Subcutaneous preadipocyte (primary cell): ENCODE measurements at places on chromosomes 13 and 19. TPM values are rescaled to one million over a fixed set of nuclear protein-coding genes. Genes with fewer than 3 reads are reported as not detected.

The MCEMP1 gene
- not detected in 2 replicates for total RNA-seq

The SIGLECL1 gene
- not detected in 2 replicates for total RNA-seq

The ZNF560 gene
- total RNA-seq: 0.20 TPM in 1 of 2 replicates, not detected in the other

The HIPK4 gene
- under 0.01 and 0.20 TPM in 2 replicates for total RNA-seq

The KDM4B gene
- 13.6 and 17.0 TPM in 2 replicates for total RNA-seq

The BEST2 gene
- not detected in 2 replicates for total RNA-seq

The LGI4 gene
- total RNA-seq: under 0.01 and 0.20 TPM in 2 replicates

The ERICH6B gene
- not detected in 2 replicates for total RNA-seq

The ACOD1 gene
- not detected in 2 replicates for total RNA-seq

The SOX1 gene
- total RNA-seq: not detected in 2 replicates

The LRRC25 gene
- total RNA-seq: not detected in 2 replicates

The HAUS8 gene
- total RNA-seq: 3.3 and 6.3 TPM in 2 replicates

The IL4I1 gene
- 0.20 and 1.1 TPM in 2 replicates for total RNA-seq

The UBE2S gene
- 72.0 and 185 TPM in 2 replicates for total RNA-seq

The UBAC2 gene
- 29.8 and 30.7 TPM in 2 replicates for total RNA-seq

The LILRA2 gene
- not detected in 2 replicates for total RNA-seq

The RNF17 gene
- total RNA-seq: 0.59 TPM in 1 of 2 replicates, not detected in the other

The LRRC63 gene
- total RNA-seq: under 0.01 and 0.37 TPM in 2 replicates
